H7 (cell line): ENCODE measurements at places on chromosomes 11 and 22. TPM values are rescaled to one million over a fixed set of nuclear protein-coding genes. Genes with fewer than 3 reads are reported as not detected.

Gene CYB5R2
- total RNA-seq, result 53.0 and 63.2 TPM in 2 replicates

DNA sequence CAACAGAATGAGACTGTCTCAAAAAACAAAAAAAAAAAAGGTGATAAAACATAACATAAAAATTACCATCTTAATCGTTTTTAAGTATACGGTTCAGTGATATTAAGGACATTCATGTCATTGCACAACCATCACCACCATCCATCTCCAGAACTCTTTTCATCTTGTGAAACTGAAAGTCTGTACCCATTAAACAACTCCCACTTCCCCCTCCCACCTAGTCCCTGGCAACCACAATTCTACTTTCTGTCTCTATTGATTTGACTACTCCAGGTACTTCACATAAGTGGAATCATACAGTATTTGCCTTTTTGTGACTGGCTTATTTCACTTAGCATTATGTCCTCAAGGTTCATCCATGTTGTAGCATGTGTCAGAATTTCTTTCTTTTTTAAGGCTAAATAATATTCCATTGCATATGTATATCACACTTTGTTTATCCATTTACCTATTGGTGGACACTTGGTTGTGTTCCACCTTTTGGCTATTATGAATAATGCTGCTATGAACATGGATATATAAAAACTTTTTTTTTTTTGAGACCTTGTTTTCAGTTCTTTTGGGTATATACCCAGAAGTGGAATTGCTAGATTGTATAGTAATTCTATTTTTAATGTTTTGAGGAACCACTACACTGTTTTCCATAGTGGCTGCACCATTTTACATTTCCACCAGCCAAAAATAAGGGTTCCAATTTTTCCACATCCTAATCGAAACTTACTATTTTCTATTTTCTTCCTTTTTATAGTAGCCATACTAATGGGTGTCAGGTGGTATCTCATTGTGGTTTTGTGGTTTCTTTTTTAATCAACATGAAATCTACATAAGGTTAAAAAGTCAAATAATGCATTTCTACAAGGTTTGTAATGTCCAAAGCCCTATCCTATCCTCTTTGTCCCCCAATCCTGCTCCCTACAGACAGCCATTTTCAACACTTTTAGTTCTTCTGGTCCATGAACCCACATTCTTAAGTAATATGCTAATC, 23.4 kb upstream of the PIK3C2A start:
- DNase-seq, result no peak

DNA sequence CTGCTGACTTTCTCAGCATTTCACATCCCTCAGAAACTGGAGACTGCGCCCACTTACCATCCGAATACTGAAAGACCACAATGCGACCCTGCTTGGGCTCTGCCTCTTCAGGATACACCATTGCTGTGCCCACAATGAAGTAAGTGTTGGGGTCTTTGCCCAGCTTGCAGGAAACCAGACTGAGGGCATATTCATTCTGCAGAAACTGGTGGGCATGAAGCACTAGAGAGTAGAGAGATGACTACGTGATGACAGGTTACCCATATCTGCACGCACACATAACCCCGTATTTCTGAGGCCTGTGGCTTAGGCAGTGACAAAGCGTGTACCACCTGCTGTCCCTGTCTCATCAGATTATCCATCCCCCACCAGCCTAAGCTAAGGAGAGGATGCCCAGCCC, 14.6 kb upstream of the VWCE start:
- DNase-seq, result no peak

GRCh38 chr22:21028277-21029251, 3.8 kb downstream of the SLC7A4 start:
- peak; percentile 36 for DNase-seq

DNA sequence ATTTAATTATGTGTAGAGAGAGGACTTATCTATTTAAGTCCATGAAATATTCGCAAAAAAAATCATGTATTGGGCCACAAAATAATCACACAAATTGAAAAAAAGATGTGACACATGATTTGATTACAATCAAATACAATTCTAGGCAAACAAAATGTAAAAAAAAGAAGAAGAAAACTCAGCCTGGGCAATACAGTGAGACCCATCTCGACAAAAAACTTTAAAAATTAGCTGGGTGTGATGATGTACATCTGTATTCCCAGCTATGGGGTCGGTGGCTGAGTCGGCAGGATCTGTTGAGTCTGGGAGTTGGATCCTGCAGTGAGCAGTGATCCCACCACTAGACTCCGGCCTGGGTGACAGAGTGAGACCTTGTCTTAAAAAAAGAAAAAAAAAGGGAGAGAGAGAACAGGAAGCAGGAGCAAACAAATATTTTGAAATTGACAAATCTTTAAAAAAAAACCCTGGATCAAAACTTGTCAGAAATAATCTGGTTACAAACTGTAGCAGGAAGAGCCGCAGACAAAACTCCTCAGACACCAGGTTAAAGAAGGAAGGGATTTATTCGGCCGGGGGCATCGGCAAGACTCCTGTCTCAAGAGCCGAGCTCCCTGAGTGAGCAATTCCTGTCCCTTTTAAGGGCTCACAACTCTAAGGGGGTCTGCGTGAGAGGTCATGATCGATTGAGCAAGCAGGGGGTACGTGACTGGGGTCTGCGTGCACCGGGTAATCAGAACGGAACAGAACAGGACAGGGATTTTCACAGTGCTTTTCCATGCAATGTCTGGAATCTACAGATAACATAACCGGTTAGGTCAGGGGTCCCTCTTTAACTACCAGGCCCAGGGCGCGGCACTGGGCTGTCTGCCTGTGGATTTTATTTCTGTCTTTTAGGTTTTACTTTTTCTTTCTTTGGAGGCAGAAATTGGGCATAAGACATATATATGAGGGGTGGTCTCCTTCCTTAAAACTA, 3.3 kb upstream of the TYMP start:
- no peak for DNase-seq

GRCh38 chr11:77668760-77669159, 31.2 kb upstream of the CLNS1A start:
- no peak for DNase-seq

DNA sequence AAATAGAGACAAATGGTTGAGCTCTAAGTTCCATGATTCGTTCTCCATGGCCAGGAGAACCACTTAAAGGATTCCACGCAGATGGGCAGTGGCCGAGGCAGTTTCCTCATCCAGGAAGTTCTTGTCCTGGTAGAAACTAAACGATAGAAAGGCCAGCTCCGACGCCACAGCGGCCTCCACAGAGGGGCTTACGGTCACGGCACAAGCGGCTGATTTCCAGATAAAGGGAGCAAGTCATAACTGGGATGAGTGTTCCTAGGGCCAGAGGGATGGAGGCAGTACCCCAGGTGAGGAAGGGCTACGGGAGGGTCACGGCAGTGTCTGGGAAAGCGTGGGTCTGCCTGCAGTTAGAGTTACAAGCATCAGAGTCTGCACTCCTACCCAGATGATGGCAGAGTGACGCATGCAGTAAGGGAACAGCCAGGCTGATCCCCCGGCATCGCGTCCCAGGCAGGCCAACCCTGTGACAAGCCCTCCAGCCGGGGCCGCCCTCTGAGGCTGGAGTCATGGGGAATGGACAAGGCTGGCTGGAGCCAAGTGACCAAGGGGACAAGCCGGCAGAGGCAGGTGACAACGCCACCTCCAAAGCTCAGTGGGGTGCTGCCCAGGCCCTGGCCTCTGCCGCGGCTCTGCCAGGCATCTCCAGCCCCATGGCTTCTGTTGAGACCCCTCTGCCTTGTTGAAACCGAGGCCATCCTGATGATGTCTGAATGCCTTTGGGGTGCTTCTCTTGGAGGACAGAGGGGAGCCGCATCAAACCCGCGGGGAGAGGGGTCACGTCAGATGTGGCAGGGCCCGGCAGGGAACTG, 475.1 kb downstream of the BRD1 start:
- DNase-seq, result no peak

Gene KCNQ1
- 0.18 and 0.48 TPM in 2 replicates for total RNA-seq

DNA sequence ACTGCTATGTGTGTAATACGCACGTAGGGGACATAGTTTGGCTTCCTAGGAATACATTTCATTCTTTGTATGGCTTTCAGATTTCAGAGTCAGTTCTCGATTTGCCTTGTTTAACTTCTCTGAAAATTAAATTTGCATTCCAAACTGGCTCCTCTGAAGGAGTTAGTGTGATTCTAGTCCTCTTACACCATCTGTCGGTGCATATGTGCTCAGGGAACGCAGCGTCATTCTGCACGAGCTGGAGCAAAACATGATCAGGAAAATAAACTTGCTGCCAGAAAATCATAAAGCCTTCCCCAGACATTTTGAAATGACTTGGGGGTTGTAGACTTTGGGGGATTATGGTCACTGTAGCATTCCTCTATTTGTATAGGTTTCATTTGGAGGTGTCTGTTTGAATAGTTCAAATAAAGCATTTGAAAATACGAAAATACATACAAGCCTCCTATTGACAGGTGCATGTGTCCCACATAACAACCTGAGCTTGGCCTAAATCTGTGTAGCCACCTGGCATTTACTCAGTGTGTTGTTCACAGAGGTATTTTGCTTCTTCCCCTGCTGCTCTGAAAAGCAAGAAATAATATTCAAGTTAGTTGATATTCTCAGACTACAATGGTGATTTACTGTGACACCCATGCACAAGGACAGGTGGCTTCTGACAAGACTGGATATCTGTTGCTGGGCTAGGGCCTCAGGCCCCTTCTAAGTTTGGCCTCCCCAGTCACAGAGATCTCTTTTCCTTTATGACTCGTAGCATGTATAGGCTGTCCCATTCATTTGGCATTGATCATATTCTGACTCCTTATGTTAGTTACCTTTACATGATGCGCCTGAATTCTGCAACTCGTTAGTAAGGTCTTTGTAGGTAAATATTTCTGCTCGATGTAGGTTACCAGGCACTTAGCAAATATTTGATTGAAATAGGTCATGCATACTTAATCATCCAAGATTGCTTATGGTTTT, 81.6 kb upstream of the SORL1-AS1 start:
- DNase-seq, result no peak

GRCh38 chr22:45612451-45612901, 59.2 kb upstream of the ATXN10 start:
- no peak for DNase-seq

DNA sequence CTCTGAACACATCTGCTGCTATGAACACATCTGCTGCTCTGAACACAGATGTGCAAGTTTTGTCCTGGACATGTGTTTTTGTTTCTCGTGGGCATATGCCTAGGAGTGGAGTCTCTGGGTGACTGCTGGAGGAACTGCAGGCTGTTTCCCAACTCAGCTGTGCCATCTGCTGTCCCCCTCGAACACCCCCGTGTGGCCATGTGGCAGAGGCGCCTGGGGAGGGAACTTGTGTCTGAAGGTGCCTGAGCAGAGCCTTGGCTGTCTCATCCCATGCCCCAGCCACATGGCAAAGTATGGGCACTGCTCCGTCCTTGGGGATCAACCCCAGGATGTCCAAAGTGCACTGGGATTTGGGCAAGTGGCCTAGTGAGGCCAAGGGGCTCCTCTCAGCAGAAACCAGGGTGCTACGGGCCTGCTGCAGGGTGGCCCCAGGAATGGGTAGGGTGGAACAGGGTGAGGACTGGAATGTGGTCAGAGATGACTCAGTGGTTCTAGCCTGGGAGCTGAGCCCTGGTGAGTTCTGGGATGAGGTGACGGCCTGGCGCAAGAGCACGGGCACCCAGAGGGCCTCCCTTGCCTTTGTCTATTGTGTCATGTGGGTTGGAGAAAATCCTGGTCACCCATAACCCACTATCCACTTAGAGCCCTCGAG, 14.7 kb downstream of the GATD1 start:
- DNase-seq, result peak; percentile 79

- no peak for DNase-seq
Observed at GRCh38 chr11:86117001-86117711, 48.3 kb upstream of the PICALM start.

DNA sequence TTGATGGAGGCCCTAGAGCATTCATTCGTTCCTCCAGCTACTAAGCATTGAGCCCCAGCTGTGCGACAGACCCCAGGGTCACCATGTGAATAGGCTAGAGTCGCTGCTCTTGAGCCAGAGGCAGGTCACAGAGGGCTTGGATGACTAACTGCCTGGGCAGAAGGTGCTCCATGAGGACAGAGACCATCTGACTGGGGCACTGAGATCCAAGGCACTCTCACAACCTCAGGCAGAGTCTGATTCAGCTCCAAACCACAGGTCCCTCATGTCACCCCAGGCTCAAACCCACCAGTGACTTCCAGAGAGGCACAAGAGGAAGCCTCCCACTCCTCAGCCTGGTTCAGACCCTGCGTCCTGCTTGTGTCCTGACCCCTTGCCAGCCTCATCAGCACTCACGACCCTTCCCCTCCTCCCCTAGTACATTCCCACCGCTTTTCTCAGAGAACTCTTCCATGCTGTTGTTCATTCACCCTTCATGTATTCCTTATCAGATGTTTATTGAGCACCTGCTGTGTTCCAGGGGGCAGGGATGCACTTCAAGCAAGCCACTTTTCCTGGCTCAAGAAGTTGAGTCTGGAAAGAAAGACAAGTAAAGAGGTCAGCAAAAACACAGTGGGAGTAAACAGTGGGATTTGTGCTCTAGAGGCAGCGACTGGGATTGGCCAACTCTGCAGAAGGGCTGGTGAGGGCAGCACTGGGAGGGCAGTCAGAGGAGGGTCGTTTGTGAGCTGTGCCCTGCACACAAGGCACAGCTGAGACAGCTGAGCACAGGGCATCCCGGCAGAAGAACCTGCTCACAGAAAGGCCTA, 9.3 kb downstream of the OAF start:
- DNase-seq, result no peak

Gene GAS2
- total RNA-seq, result 1.7 and 2.0 TPM in 2 replicates

DNA sequence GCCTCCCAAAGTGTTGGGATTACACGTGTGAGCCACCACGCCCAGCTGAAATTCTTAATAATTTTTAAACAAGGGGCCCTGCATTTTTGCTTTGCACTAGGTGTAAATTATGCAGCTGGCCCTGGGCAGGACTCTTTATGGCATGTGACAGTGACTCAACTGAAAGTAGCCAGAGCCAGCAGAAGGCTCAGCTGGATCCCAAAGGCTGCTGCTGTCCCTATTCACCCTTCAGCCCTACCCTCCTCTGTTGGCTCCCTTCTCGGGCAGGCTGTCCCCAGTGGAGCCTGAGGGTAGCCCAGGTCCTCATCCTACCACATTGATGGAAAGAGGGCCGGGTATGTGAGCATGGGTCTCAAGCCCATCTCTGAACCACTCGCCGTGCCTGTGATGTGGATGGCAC, 45.6 kb downstream of the CD82 start:
- DNase-seq, result no peak

- peak; percentile 33 for DNase-seq
Observed at GRCh38 chr11:9263840-9264315, 1.3 kb downstream of the DENND5A start.

- no peak for DNase-seq
Observed at GRCh38 chr11:44637487-44637886, 72.0 kb downstream of the CD82 start.

GRCh38 chr11:41175304-41175972, 284.0 kb downstream of the LRRC4C start:
- peak; percentile 9 for DNase-seq

- DNase-seq, result no peak
Observed at GRCh38 chr11:33160136-33160535, 1.1 kb downstream of the CSTF3 start.

GRCh38 chr22:28428271-28428670, 251.4 kb downstream of the TTC28 start:
- DNase-seq, result no peak

Gene CRYAB
- total RNA-seq, result 0.44 and 1.5 TPM in 2 replicates

DNA sequence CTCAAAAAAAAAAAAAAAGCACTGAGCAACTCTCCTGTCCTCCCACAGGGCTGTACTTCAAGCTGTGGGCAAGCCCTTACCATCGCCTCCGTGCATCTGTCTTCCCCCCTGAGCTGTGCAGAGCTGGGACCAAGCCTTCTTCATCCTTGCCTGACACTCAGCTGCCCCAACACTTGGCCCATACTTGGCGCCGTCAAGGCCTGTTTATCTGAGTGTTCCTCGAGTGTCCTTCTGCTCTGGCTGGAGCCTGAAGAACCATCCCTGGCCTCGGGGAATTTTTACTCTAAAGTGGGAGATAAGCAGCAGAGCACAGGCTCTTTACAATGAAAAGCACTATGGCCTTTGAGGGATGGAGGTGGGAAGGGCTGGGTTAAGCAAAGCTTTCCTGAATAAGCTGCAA, 1.6 kb upstream of the TIRAP start:
- no peak for DNase-seq
